Stimulated activated effector memory CD8-positive, alpha-beta T cell treated with anti-CD3 and anti-CD28 coated beads, Interleukin-12 subunit alpha, Interleukin-12 subunit beta, amount 100 ng/mL, for 72 hours (primary cell): ENCODE measurements at places on chromosomes 3 and 15.

DNA sequence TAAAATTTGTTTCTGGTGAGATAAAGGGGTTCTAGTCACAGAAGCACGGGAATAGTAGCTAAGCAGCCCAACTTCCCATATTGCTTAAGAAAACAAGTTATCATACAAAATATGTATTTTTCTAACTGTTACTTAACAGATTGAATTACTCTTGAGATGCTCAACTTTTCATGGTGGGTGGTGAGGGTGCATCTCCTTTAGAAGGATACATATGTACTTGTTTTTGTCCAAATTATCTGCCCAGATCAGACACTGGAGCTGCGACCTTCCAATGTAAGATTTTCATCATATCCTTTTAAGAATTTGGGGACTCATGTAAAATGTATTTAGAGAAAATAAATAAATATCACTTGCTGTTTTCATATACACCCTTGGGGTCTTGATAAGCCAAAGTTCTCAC, 252.2 kb upstream of the SOX2 start:
- no peak for DNase-seq

DNA sequence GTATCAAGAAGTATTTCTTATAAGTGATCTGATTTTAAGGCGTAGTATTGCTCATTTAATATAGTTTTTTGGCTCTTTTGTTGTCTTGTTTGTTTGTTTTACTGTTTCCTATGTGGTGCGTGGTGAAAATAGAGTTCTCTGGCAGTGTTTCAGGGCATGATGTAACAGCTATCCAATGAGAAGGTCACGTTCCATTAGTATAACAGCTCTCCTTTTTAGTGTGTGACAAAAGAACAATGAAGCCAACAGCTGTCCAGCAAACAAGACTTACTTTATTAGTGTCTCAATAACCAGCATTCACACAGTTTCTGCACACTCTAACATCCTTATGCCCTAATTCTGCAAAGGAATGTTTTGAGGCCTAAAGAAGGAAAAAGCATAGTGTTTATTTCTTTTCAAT, 127.9 kb downstream of the SLC25A26 start:
- no peak for DNase-seq

DNA sequence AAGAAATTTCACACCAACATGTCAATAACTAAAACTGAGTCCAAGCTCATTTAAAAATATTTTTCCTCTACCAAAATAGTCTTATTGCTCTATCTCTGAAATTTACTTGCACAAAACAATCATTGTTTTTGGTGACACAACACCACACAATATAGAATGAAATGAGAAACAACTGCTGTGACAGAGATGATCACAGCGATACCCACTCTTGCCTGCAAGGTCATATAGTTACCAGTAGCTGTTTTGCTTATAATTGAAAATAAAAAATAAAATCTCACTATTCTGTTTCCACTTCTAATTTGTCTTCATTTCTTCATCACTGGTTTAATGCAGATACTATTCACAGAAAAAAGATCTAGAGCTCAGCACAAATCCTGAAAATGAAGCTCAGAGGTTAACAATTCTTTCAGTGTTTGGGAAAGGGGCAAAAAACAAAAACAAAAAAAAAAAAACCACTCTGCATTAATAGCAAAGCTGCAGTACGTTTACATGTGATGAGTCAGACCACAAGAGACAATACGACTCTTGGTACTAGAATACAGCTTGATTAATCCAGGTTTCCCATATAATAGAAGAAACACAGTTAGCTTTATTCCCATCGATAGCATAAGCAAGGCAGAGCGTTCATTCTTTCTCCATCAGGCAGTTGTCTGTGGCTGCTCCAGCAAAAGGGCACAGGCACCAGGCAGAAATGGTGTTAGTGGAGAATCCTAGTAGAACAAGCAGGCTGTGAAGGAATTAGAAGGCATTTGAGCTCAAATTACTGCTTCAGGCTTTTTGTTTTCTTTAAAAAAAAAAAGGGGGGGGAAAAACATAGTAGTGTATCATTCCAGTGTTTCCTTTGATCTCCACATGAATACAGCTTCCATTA, 773 bp downstream of the ANKRD28 start:
- peak; percentile 60 for DNase-seq

- peak; percentile 10 for DNase-seq
These were observed 100.7 kb downstream of the SNRPN start for GRCh38 chr15:25055356-25056068.

DNA sequence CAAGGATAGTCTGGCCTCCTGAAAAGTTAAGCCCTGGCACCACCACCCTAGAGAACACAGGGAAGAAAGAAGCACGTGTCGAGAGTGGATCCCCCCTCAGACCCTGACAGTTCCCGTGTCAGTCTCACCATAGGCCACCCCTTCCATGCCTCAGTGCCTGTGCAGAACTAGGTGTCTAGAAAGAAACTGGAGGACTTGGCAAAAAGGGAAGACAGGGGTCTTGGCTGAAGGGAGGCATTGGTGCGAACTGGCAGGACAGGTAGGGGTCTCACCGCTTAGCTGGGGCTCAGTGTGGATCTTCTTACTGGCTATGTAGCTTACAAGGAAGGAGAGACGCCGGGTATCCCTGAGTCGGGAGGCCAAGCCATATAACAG, 518 bp downstream of the QARS1 start:
- DNase-seq = no peak

GRCh38 chr3:172699031-172699430, 11.8 kb downstream of the NCEH1 start:
- DNase-seq = no peak

- no peak for DNase-seq
These were observed 127.0 kb downstream of the CPNE4 start for GRCh38 chr3:131907796-131908195.

DNA sequence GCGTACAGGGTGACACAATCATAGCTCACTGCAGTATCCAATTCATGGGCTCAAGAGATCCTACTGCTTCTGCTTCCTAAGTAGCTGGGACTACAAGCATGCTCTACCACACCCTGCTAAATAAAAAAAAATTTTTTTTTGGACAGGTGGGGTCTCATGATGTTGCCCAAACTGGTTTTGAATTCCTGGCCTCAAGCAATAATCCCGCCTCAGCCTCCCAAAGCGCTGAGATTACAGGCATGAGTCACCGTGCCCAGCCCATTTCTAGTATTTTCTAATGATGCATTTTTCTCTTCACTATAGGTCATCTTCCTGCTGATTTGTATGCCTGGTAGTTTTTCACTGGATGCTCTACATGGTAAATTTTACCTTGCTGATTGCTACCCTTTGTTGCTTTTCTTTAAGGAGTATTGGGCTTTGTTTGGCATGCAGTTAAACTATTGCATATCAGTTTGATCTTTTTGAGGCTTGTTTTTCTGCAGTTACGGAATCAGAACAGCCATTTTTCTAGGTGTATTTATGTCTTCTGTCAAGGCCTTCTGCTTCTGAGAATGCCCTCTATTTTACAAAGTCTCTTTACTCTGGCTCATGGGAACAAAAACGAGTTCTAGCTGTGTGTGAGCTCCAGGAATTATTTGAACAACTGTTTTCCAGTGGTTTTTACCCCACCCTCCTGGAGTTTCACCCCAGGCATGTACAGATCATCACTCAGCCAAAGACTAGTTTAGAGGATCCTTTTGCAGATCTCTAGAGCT, 14.2 kb upstream of the NPTN start:
- DNase-seq = no peak

DNA sequence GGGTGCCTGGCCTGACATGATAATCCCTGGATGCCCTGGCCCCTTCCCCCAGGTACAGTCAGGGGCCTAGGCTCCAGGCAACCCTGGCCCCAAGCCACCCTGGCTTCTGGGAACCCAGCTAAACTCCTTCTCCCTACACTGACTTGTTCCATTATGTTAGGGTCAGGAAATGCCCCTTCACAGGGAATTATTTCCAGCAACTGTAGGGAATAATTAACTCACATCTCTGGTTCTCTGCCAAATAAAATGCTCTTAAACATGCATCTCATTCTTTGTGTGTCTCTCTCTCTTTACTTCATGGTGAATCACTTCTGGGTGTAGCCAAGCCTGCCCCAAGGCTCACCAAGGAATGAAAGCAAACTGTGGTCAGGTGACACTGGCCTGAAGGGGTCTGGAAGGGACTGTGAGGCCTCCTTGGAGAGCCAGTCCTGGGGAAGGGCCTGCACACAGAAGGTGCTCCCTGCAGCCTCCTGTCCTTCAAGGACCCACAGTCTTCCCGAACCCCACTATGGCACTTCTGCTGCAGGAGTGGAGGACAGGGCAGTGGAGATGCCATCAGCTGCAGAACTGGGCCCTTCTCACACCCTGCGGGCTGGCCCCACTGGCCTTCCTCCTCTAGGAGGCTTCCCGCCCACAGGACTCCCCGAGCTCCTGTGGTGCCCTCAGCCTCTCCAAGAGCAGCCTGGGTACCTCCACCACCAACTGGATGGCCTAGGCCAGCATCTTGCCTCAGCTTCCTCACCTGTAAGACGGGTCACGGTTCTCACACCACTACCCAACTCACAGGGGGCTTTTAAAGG, 17.6 kb downstream of the TKT start:
- no peak for DNase-seq
